ENCODE measurements at places on chromosomes 4 and X.

GRCh38 chr4:85029453-85029852 is 63.0 kb upstream of the WDFY3 start:
- no peak for DNase-seq

DNA sequence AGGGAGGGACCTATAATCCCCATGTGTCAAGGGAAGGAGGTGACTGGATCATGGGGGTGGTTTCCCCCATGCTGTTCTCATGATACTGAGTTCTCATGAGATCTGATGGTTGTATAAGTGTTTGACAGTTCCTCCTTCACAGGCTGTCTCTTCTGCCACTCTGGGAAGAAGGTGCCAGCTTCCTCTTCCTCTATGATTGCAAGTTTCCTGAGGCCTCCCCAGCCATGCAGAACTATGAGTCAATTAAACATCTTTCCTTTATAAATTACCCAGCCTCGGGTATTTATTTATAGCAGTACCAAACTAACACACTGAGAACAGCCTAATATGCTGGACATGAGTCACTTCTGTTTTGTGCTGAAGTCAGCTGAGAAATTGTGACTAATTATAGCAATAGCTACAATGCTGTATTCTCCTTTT is 656.9 kb upstream of the CPEB2 start:
- DNase-seq = no peak

DNA sequence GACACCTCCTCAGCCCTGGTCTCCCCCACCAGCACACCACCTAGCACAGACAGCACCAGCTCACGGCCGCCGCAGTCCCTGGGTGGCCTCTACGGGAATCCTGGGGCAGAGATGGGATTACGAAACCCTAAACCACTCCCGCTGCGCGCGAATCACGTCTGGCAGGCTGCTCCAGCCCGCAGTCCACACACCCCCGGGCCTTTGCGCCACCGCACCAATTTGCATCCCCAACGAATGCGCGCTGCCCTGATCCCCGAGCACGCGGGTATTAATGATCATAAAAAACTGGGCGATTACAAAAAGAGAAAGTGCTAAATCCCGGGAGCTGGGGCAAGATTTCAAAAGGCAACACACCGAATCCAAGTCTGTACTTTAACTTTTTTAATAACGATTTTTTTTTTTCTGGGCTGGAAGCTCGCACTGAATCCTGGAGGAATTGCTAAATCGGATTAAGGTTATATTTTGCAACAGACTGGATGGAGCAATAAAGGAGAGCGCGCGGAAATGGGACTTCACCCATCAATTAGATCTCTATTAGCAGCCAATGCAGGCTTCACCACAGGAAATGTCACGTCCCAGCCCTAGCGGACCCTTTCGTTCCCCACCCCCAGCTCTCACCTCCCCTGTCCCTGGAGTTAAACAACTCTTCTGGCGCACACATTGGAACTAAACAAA is 69.8 kb upstream of the TMEM33 start:
- DNase-seq = no peak

GRCh38 chr4:5816101-5816500 is 76.8 kb downstream of the CRMP1 start:
- no peak for DNase-seq

DNA sequence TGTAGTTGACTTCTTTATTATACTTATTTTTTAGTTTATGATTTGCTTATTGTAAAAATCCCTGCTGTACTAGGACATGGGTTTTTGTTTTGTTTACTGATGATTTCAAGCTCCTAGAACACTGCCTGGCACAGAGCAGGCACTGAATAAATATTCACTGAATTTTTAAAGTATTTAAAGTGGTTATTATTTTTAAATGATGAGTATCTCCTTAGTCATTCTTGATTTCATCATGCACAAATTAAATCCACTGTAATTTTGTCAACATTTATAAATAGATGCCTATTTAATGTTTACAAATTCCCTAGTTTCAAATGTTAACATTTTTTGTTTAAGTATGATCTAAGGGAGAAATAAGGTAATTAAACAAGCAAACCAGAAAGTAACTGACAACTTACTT is 367.9 kb upstream of the SLIT2 start:
- DNase-seq = no peak

DNA sequence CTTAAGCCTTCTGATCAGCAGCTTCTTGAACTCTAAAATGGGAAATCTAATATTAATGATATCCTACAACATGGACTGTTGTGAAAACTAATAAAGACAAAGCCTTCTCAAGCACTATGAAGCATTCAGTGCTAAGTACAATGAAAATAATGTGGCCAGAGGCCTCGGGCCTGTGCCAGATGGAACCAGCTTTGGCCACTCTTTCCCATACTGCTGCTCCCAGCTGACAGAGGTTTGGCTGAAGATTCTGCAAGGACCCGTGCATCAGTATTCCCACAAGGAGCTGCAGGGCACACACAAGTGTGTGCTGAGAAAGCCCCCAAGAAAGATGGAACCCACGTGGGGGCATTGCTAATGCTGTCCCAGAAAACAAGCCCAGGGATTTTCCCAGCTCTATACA is 60.5 kb upstream of the RPL34 start:
- DNase-seq = no peak

GRCh38 chr4:61661960-61662359 is 461.8 kb downstream of the ADGRL3 start:
- no peak for DNase-seq

GRCh38 chrX:35023683-35024082 is 81.1 kb downstream of the FAM47B start:
- no peak for DNase-seq

DNA sequence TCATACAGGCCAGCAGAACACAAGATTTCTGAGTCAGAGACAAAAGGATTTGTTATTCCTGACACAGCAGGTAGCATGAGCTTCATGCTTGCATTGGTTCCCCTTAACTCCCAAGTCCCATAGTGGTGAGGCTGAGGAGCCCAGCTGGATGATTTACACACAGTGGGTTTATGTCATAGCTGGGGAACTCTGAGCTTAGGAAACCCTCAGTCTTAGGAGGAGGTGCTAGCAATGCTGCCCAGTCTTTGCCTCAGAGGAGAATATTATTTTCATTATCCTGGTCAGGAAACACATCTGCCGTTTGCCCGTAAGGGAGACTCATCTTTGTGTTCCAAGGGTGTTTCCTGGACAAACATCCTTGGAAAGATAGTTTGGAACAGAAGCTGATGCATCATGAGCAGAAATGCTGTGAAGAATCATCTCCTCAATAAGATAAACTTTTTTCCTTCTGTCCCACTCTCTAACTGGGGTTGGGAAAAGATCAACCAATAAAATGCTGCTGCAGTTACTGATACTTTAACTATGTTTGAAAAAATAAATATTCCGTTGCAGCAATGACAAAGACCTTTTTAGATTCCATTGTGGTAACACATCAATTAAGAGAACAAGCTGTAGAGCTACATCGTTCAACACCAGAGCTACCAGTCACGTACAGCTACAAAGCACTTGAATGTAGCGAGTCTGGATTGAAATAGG is 146.8 kb downstream of the DCLK2 start:
- DNase-seq = no peak

- DNase-seq = no peak
These were observed 6.9 kb upstream of the ADRA2C start for GRCh38 chr4:3759236-3759635.

DNA sequence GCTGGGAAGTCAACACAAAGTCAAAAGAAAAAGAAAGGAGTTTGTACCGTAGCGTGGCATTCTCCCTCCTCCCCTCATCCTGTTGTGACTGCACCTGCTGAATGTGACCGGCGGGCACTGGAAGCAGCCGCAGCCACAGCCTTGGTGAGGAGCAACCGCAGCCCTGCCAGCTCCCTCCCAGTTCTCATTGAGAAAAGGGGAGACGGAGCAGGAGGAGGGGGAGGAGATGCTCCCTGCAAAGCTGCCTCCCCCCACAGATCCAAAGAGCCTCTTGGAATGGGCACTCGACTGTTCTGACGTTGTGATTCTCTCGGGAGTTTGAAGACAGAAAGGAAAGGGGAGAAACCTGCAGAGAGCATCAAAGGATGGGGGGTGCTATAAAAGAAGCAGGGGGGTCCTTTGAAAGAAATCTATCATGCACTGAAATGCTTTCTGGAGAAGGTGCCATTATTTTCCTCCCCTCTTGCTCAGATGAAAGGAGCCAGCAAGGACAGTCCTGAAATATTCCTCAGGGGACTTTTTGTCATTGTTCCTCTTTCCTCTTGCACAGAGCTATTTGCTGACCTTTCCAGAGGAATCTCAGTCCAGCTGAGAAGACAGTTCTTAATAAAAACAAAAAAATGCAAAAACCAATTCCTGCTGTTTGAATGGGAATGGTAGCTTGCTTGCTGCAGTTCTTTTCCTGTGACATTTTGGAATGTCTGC is 429.7 kb downstream of the MAPK10 start:
- DNase-seq = no peak

GRCh38 chrX:139484591-139484990 is 45.9 kb upstream of the F9 start:
- no peak for DNase-seq

GRCh38 chr4:68368691-68369131 is 18.8 kb upstream of the YTHDC1 start:
- DNase-seq = no peak

DNA sequence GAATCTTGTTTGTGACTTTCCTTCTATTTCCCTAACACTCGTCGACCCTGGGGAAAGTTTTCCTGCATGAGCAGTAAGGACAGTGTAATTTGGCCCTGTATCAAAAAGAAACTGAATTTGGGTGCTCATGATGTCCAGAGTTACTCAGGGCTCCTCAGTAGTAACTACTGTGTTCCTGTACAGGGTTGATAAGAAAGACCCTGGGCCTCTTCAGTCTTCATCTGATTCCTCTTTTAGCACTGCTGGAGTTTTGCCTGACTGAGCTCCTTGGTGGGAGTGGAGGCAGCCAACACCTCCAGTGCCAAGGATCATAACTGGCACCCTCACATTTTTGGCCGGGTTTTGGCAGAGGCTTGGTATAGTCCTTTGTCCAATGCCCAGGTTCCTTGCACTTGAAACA is 7.1 kb upstream of the AREG start:
- DNase-seq = no peak

DNA sequence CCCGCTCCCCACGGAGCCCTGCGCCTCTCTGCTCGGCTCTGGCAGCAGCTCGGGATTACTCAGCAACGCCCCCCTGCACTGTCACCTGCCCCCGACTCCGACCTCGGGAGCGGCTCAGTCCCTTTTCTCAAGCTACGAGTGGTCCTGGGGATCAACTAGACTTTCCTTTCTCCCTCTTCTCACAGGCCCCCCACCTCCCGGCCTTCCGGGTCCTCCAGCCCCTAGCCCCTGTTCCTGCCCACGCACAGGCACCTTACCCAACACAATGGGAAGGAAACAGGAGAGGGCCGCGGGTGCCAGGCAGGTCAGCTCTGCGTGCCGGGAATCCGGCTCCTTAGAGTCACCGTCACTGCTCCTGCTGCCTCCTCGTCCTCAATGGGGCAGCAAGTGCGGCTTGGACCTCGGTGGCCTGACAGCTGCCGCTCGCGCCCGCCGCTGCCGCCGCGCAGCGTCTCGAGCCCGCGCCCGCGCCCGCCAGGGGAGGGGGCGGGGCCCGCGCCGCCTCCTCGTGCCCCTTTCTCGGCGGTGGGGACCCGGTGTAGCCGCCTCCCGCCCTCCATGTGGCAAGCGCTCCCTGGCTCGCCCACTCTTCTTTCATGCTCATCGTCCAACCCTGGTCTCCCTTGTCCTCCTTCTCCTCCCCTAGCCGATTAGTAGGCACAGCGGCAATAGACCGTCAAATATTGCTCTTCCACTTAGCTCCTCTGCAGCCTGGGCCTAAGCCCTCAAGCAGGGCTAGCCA is at the start of gene RAB9B:
Gene RAB9B (minus strand): TSS at position 455 of the 742 bp plus-strand sequence. CDS start 6,473 bp downstream, outside the sequence.
- peak; percentile 50 for DNase-seq

- DNase-seq = no peak
These were observed 17.8 kb upstream of the ARSJ start for GRCh38 chr4:113997206-113997605.

DNA sequence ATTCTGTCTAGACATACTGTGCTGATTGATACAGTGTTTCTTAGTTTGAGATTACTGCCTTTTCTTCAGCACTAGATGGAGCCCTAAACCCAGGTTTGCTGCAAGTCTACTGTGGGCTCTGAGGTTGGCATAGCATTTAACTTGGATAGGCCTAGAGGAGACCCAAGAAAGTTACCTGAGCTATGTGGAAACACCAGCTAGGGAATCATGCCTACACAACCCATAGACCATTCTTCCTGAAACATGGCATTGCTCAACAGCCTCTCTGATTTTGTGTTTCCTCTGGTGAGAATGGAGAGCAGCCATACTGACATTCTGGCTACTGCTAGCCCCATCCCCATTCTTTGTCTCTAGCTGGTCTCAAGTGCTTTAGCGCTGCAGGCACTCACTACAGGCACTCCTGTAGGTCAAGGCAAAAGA is 287.7 kb upstream of the PCDH18 start:
- DNase-seq = no peak

DNA sequence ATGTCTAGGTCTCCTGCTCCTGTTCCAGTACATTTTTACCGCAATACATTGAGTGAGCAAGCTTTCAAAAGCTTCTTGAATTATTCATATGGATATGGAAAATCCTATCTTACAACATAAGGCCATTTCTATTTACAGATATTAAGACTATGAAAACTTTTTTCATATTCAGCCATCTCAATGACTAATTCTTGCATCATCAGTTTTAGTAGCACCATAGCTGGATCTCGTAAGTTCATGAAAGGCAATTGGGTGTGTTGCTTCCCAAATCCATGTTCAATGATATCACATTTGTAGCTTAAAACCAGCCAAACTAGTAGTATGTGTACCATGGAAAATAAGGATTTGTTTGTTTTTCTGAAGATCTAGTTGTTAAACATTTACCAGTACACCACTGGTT is 118.3 kb upstream of the GABRA2 start:
- no peak for DNase-seq

DNA sequence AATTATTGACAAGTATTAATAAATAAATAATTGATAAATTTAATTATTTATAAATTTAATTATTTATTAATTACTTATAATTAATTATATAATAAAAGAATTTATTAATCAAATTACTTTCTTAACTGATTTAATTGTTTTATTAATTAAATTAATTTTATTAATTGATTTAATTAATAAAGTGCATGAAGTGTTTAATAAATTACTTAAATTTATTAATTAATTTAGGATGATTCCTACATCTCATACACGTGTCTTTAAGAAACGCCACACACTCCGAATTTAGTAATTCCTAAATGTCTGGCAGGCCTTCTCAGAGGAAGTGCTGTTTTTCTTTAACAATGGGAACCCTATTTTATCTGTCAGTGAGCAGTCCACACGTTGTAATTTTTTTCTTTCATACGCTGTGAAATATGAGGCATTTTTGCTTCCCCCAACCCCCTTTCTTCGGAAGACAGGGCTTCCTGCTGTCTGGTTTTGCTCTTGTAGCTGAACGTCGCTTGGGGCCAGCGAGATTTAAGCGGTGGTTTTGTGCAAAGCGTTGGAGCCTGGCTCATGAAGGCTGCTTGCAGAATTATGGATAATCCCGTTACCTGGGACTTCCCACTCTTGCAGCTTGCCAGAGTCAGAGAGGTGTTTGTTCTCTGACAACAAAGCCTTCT is 46.8 kb downstream of the CRLF2 start:
- no peak for DNase-seq
